Naive B cell (primary cell): ENCODE measurements at places on chromosomes 5 and 9. TPM values are rescaled to one million over a fixed set of nuclear protein-coding genes. Genes with fewer than 3 reads are reported as not detected.

Gene EDIL3
- polyA plus RNA-seq = not detected

Gene ZNF879
- 7.6 TPM for polyA plus RNA-seq

Gene CFAP77
- not detected for polyA plus RNA-seq

Gene GABRA6
- polyA plus RNA-seq = not detected

Gene ACSL6
- not detected for polyA plus RNA-seq

Gene KIAA1191
- 54.8 TPM for polyA plus RNA-seq

Gene RGP1
- 7.4 TPM for polyA plus RNA-seq

Gene CBY3
- not detected for polyA plus RNA-seq

Gene ABO
- polyA plus RNA-seq = not detected

Gene HMMR
- polyA plus RNA-seq = 0.39 TPM

Gene PIP5KL1
- 0.73 TPM for polyA plus RNA-seq

Gene DPYSL3
- not detected for polyA plus RNA-seq

Gene PCDHGB2
- 0.82 TPM for polyA plus RNA-seq

Gene BAAT
- polyA plus RNA-seq = 0.12 TPM

- no peak for DNase-seq
These were observed 258.3 kb downstream of the HSPA4 start for GRCh38 chr5:133309984-133310621.

DNA sequence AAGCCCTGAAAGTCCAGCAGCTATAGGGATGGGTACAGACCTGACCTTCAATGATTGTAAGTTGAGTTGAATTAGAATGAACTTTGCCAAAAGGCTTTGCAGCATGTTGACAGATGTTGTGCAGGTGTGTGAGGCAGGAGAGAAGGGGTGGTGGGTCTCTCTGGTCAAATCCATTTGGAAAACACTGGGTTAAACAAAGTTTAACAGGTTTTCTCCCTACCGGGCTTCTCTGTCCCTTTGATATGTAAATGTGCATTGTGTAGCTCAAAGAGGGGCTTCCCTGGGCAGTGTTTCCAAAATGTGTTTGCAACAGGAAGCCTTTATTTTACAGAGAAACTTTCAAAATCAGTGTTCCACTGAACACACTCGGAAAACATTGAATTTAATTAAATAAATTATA is 72.1 kb upstream of the BRINP1 start:
- no peak for DNase-seq

- no peak for DNase-seq
These were observed 4.2 kb downstream of the SGCD start for GRCh38 chr5:156331181-156331580.

- no peak for DNase-seq
These were observed 6.2 kb upstream of the TMEM171 start for GRCh38 chr5:73114044-73114688.

GRCh38 chr5:150224483-150225027 is 34.7 kb downstream of the SLC6A7 start:
- DNase-seq = no peak

- DNase-seq = no peak
These were observed 63.5 kb downstream of the MEF2C start for GRCh38 chr5:88819301-88819999.

- DNase-seq = no peak
These were observed 106.9 kb downstream of the SPOCK1 start for GRCh38 chr5:137392261-137392660.

DNA sequence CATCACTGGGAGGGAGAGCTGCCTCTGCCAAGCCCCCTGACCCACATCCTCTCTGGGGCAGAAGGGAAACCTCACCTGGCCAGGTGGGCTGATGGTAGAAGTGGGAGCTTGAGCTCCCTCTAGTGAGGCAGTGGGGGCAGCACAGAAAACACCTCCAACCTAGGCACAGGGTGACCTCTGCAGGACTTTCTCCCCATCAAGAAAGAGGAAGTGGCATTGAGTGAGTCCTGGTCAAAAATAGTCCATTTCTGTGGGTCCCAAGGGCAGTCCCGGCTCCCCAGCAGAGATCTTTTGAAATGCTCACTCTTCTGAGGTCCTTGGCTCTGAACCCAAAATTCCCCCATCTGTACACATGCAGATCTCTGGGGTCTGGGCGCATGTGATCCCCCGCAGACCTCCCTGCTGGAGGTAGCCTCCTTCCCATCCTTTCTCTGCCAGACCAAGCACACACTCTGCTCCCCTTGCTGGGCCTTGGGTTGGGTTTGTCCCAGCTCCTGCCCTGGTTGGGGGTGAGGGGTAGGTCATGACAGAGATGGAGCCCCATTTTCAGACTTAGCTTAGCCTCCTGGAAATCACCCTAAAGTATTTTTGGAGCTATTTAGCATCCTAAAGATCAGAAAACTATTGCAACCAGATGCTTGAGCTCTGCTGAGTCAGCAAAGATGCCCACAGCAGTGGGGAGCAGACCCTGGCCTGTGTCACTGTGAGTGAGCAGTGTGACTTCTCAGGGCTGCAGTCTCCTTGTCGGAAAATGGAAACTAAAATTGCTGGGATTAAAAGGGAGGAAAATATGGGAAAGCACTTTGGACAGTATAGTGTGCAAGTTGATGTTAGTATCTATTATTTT is 41.6 kb upstream of the LCP2 start:
- peak; percentile 56 for DNase-seq

DNA sequence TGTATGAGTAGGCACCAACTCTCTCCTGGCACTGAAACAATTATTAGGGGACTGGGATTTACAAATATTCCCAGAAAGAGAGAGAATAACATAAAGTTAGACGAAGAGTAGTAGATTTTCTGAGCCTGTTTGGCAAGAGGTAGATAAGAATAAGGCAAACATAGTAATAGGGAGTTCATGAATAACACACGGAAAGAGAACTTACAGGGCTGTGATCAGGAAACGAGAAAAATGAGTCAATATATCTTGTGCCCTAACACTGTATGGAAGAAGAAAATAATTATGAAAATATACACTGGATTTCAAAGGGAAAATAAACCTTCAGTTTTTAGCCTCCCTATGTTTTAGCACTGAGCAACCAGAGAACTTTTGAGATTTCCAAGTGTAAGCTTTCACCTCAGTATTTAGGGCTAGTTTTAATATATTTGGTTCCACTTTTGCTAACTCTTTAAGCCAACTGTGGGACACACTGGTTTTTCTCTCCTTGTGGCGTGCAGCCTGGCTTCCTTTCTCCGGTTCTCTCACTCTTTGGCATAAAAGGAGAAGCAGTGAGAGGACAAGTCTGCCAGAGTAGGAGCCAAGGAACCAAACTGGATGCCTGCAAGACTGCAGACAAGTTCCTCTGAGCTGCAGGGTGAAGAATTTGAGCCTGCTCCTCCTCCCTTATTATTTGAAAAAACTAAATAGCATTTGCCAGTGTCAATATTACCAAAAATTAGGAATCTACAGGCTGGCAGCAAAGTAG is 6.6 kb upstream of the KCNN2 start:
- DNase-seq = no peak

- no peak for DNase-seq
These were observed 33.7 kb downstream of the BICD2 start for GRCh38 chr9:92730897-92731296.

GRCh38 chr9:81132318-81132717 is 557.0 kb downstream of the TLE1 start:
- DNase-seq = no peak

DNA sequence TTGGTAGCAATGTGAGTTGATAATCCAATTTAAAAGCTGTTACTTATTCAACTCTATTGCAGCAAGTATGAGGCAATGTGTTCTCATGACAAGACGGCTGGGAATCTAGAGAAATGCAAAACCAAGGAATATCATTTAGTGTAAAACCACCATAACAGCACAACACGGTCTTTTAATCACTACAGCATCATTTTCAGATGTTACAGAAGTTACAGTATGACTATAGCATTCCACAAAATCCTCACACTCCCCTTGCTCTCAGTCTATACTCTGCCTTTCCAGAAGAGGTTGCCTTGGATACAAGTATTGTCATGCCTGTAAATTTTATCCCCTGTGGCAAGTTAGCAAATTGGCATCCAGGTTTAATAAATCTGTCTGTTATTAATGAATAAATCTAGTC is 28.6 kb upstream of the TAS2R1 start:
- DNase-seq = no peak

- DNase-seq = no peak
These were observed 167.8 kb downstream of the TRIO start for GRCh38 chr5:14310901-14311300.

DNA sequence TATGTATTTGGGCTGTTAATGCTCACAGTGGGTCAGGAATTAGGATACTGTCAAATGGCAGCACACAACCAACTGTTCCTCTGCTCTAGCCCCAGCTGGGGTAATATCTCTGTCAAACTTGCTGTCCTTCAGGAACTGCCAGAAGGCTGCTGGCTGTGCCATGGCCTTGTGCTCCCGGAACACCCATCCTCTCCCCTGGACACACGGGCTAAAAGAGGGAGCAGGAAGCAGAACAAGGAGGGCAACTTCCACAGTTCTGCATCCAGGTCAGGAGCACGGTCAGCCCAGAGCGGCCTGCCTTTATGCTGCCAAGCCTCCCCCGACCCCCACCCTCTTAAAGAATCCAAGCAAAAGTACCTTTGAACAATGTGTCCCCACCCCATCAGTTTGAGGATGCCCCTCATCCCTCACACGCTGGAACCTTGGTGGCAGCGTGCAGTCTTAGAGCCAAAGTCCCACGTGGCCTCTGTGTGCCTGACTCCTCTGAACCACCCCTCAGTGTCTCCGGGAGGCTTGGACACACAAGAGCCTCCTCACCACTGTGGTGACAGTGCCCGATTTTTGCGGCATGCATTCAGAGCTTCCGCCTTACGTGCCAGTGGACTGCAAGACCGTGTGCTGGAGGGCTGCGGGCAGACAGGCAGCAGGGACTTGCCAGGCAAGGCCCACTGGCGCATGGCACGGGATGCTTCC is 60.8 kb downstream of the PSMB7 start:
- DNase-seq = no peak

DNA sequence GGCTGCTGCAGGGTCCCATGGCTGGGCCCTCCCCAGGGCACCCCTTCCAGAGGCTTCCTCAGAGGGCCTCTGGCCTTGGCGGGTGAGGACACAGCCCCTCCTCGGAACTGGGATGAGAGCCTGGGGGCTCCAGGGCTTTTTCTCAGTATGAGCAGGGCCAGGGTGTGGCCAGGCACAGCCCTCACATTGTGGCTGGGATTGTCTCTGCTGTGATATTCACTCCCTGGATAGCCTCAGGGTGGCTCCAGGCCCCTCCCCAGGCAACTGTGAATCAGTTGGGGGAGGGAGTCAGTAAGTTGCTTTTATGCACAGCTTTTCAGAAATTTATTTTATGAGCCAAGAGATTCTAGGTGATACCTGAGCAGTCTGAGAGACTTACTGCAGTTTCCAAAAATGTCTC is 135.7 kb downstream of the CACNA1B start:
- no peak for DNase-seq

- DNase-seq = peak; percentile 94
These were observed at the start of gene ACER2 for GRCh38 chr9:19408693-19409400. ACER2 (plus strand) TSS chr9:19409009; CDS start chr9:19409085, 76 bp downstream.

GRCh38 chr5:164497311-164498064 is 992.1 kb downstream of the MAT2B start:
- DNase-seq = no peak

GRCh38 chr5:31133488-31133887 is 60.0 kb upstream of the CDH6 start:
- no peak for DNase-seq

DNA sequence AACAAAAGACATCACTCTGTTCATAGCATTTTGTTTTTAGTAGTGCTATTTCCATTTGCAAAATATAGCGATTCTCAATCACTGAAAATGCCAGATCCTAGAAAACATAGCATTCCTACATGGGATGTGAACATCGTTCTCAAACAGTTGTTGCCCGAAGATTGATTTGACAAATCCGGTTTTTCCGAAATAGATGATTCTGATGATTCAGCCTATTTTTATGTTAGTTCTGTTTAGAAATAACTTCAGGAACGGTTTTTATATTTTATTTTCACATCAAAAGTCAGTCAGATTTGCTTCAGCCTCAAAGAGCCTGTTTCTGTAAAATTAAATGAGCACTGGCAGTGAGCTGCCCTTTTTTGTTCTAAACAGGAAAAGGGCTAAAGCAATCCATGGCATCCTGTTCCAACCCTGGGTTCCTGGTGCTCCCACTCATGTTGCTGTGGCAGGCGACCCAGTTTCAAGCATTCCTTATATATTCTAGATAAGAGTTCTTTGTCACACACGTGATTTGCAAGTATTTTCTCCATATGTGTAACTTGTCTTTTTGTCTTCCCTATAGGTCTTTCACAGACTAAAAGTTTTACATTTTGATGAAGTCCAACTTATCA is 14.2 kb upstream of the PSIP1 start:
- no peak for DNase-seq

GRCh38 chr5:73306078-73306719 is 133.2 kb downstream of the TMEM174 start:
- DNase-seq = no peak

- DNase-seq = no peak
These were observed 3.8 kb downstream of the OR2V2 start for GRCh38 chr5:181151146-181151545.

- DNase-seq = no peak
These were observed 265.1 kb upstream of the FBXL7 start for GRCh38 chr5:15234911-15235310.

GRCh38 chr9:76619640-76620039 is 144.6 kb upstream of the PCA3 start:
- no peak for DNase-seq

GRCh38 chr9:121809356-121810050 is 158.1 kb downstream of the DAB2IP start:
- no peak for DNase-seq
